ENCODE measurements at places on chromosomes 2 and 18. TPM values are rescaled to one million over a fixed set of nuclear protein-coding genes. Genes with fewer than 3 reads are reported as not detected.

The DUSP19 gene
- total RNA-seq: 1.6 TPM

The PCARE gene
- not detected for total RNA-seq

The COBLL1 gene
- 0.11 TPM for total RNA-seq

The LYG2 gene
- total RNA-seq: not detected

The CREG2 gene
- total RNA-seq: not detected

The C2orf81 gene
- total RNA-seq: 1.6 TPM
